ENCODE measurements at places on chromosomes 3 and 15.

GRCh38 chr3:152961323-152961722 lies 126.4 kb downstream of the P2RY1 start:
- DNase-seq, result peak; percentile 19

DNA sequence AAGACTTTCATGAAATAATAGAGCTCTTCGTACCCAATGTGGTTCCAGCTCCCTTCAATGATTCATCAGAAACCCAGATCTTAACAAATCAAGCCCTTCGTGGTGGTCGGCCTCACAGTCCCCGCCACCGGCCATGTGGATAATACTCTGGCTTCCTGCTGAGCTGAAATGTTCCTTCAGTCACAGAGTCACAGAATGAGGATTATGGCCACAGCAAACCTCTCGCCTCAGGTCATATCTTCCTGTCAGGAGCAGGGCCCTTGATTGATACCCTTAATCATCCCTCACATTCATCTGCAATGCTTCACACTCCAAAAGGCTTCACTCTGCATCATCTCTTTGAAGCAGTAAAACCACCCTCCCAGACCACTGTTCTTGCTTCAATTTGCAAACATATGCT lies 452.6 kb downstream of the OCA2 start:
- no peak for DNase-seq

GRCh38 chr3:194946091-194946490 lies 260.4 kb downstream of the FAM43A start:
- DNase-seq, result no peak

- DNase-seq, result peak; percentile 43
These were observed 5.6 kb downstream of the LINGO1 start for GRCh38 chr15:77627067-77627466.

DNA sequence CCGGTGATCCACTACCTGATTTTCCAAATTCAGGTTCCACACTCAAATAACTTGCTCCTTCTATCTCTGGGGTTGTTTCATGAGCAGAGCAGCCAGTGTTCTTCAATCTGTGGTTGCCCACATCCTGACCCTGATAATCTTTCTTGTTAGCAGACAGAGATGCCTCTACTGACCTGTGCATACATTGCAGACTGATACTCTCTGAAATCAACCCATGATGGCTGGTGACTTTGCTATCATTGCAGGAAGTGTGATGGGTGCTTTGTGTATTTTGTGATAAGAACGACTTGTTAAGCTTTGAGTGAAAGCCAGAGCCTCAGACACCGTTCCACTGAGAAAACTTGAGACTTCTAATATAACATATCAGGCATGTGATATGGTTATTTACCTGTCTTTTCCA lies 39.9 kb downstream of the GATM start:
- no peak for DNase-seq

- no peak for DNase-seq
These were observed 679.3 kb downstream of the OTOL1 start for GRCh38 chr3:162175878-162176277.

- no peak for DNase-seq
These were observed 28.8 kb downstream of the MTMR10 start for GRCh38 chr15:30962659-30963058.

DNA sequence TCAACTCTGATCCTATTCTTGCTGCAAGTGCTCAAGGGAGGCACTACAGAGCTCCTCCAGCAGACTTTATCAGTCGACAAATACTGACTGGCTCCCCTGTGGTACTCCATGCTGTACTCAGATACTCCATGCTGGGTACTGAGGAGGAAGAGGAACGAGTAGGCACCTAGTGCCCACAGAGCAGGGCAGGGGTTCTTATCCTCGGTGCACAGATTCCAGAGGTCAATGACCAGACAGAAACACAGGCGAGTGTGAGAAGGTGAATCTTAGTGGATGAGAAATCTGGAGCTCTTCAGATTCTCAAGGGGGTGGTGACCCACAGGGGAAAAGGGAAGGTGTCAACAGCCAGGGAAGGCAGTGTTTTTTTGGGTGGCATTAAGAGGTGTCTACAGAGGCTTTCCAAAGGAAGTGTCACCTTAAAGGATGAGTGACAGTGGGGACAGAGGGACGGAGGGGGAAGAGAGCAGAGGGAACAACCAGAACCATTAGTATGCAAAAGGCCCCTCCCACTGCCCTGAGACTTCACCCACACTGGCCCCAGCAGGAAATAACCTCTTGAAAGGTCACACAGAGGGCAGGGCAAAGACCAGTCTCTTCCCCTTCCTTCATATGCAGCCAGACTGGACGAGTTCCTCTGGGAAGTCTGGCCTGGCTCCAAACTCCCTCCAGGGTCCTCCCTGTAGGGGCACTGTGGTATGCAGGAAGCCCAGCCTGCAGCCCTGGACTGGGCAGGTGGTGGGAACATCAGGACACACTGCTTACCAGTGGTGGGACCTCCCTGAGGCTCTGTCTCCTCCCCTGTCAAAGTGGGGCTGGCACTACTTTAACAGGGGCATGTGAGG lies 27.5 kb downstream of the CCDC12 start:
- no peak for DNase-seq

DNA sequence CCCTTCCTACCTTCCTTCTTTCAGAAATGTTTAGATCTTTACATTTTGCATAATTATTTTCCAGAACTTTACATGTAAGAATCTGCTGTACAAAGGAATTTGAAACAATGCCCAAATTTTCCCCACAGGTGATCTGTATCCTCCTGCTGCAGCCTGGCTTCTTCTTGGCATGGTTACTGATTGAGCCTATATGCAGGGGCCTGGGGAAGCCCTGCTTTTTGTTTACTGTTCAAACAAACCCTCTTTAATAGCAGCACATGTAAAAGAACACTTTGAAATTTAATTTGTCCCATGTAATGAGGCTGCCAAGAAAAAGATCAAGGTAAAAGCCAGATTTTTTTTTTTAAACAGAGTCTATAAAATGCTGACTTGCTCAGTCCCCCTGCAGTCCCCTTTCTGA lies 432.2 kb downstream of the TUSC7 start:
- DNase-seq, result no peak

- DNase-seq, result no peak
These were observed 17.5 kb upstream of the EIF2B5 start for GRCh38 chr3:184117636-184118035.

- no peak for DNase-seq
These were observed 7.2 kb downstream of the CLCN2 start for GRCh38 chr3:184354121-184354728.

GRCh38 chr3:47888986-47889757 lies 86.2 kb downstream of the DHX30 start:
- no peak for DNase-seq

- no peak for DNase-seq
These were observed 49.9 kb downstream of the P3H2 start for GRCh38 chr3:190070622-190071347.
